ENCODE measurements at places on chromosomes 2 and 18.
A peak's percentile ranks its signal among the peaks of the same experiment; 100 is the strongest.

- no peak for DNase-seq
Measured at GRCh38 chr2:118844261-118845004, 3.0 kb downstream of the EN1 start.

- no peak for DNase-seq
Measured at GRCh38 chr18:61859113-61859512, 33.7 kb downstream of the RNF152 start.

- DNase-seq: no peak
Measured at GRCh38 chr2:152781175-152781574, 62.8 kb downstream of the ARL6IP6 start.

GRCh38 chr2:208360259-208361076 lies 46.1 kb upstream of the PTH2R start:
- peak; percentile 20 for DNase-seq

GRCh38 chr2:241910604-241911520 lies 41.3 kb downstream of the RTP5 start:
- no peak for DNase-seq

GRCh38 chr2:156512451-156512850 lies 76.3 kb downstream of the GPD2 start:
- DNase-seq: no peak

DNA sequence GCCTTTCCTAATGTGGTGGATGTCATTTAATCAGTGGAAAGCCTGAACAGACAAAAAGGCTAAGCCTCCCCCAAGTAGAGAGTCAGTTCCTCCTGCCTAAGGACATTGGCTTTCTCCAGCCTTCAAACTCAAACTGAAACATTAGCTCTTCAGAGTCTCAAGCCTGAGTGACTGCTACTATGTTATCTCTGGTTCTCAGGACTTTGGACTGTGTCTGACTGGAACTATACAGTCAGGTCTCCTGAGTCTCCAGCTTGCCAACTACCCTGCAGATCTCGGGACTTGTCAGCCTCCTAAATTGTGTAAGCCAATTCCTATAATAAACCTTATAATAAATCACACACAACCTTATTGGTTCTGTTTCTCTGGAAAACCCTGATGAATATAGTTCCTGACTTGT lies 12.6 kb downstream of the HYCC2 start:
- no peak for DNase-seq

GRCh38 chr18:79058007-79058406 lies 11.2 kb upstream of the ATP9B start:
- no peak for DNase-seq

DNA sequence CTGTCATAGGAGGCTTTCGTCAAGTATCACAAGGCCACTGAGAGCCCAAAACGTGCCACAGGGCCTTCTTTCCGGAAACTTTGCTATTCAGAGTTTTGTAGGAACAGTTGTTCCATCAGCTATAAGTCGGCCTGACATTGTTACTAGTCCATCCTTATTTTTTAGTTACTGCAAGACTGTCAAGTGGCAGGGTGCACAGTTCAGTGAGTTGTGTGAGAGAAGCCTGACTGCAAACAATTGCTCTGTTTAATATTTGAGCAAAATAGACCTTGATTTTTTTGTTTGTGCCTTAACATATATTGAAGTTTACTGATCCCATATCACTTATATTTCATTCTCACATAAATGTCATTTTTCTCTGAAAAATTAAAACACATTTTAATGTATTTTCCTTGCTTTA lies 110.1 kb downstream of the GALNT1 start:
- DNase-seq: no peak

- no peak for DNase-seq
Measured at GRCh38 chr2:217826520-217826919, 176.3 kb downstream of the TNS1 start.

DNA sequence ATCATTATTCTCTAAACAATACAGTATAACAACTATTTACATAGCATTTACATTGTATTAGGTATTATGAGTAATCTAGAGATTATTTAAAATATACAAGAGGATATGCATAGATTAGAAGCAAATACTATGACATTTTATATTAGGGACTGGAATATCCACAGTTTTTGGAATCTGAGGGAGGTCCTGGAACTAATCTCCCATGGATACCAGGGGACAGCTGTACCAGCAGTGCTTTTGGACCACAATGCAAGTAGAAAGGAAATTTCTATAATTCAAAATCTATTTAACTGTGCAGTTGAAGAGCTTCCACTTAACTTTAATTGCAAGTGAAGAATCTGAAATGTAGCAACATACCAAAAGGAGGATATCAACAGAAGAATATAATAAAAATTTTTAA lies 120.8 kb downstream of the LTBP1 start:
- no peak for DNase-seq

DNA sequence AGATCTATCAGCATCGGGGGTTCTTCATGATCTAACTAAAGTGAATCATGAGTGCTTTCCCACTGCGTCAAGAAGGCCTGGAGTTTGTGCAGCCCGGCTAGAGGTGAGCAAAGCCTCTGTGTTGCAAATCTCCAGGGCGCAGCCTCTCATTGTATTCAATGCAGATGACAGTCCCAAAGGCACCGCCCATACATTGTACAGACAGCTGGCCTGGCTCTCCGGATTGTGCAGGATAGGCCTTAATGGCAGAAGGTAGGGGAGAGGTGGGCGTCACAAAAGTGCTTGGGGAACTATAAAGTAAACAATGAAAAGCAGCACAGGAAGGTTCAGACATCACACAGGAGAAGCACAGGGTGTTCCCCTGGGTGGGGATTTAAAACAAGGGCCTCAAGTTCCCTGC lies 907 bp upstream of the GYPC start:
- no peak for DNase-seq

DNA sequence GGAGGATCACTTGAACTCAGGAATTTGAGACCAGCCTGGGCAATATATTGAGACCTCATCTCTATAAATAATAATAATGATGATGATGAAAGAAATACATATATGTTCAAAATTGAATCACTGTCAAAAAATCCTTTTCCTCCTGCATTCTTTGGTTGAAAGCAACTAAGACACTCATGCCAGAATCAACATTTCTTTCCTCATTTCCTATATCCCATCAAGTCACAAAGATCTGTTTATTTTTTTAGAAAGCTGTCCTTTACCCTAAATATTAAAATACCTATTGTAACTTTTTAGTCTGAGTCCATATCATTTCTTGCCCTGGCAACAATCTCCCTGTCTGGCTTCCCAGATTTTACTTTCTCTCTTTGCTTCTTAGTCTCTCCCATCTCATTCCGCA lies 31.8 kb upstream of the PPP4R3B start:
- no peak for DNase-seq

DNA sequence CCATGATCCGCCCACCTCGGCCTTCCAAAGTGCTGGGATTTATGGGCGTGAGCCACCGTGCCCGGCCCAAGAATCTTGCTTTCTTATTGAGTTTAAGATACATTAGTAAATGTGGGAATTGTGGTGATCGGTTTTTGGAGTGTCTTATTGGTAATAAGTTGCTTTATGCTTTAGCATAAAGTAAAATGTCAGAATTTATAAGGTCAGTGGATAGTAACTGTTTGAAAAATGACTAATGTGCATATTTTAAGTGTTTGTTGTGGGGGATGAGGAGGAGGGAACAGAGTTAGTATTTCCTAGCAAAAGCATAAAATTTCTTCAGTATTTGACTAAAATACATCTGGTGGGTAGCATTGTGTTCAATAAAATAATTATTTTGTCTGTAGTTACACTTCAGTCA lies 77.4 kb downstream of the SLC39A10 start:
- no peak for DNase-seq

DNA sequence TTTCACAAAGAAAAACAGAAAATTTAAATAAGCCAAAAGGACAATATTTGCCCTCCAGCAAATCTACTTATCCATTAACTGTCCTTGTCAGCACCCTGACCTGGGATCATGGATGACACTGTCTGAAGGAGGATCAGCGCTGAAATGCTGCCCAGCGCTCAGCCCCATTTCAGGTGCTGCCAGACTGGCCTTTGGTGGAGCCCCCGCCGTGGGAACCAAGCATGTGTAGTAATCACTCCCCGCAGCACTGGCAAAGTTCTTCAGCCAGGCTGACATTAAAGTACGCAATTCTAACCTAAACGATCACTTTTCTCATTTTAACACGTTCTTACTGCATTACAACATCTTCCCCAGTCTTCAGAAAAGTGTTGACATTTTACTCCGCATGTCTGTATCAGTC lies 108.6 kb upstream of the GPC1 start:
- DNase-seq: no peak

DNA sequence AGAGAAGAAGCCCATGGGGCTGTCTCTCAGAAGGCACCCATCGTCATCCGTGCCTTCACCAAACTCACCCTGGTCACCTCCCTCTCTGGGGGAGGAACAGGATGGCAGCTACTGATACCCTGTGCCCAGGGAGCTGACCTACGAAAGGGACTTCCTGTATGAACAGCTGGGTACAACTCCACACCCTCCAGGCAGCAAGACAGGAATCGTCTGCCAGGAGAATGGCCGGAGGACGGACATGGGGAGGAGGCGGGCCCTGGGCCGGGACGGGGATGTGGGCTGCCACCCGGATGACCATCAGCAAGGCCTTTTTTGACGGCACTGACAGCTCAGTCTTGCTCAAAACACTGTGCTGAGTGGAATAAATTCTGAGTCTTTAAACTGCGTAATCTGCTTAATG lies 243.6 kb downstream of the HDAC4 start:
- DNase-seq: no peak

DNA sequence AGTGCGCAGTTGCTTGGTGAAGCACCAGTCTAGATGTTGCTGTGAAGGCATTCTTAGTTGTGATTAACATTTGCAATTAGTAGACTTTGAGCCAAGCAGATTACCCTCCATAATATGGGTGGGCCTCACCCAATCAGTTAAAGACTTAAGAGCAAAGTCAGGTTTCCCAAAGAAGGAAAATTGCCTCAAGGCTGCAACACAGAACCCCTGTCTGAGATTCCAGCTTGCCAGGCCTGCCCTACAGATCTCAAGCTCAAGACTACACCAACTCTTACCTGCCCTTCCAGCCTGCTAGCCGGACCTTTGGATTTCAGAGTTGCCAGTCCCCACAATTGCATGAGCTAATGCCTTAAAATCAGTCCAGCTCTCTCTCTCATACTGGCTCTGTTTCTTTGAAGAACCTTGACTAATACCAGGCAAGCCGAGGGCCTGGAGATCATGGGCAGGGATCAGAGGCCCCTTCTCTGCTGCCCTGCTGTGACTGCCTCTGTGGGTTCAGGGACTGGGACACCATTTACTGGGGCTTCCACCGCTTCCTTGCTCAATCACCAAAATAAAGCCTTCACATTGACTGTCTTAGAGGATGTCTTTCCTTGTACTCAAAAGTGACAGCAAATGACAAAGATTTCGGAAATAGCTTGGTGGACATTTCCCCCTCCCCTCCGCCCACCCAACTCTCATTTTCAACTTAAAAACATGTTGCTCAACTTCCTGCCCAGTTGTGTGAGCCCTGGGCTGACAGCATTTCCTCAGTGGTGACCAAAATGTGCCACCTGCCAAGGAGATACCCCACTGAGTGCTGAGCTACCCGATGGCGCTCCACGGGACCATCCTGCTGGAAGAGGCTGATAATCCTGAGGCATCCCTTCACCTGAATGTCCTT lies 86.7 kb downstream of the GALNT14 start:
- DNase-seq: no peak

GRCh38 chr2:200856806-200857205 lies 7.7 kb downstream of the CLK1 start:
- DNase-seq: no peak

- DNase-seq: no peak
Measured at GRCh38 chr2:42864641-42865280, 72.4 kb upstream of the HAAO start.

DNA sequence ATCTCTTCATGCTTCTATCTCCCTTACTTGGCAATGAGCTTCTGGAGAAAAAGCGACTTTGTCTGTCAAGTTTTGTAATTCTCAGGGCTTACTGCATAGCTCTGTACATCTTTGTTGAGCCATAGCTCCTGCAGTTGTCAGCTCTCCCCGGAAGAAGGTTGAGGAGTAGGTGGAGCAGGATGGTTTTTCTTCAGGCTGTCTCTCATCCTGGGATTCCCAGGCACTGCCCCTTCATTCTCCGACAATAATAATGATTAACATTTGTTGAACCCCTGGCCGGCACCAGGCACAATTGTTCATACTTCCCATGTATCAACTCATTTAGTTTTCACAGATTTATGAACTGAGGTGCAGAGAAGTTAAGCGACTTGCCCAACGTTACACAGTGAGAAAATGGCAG lies 23.5 kb upstream of the RHOB start:
- no peak for DNase-seq

DNA sequence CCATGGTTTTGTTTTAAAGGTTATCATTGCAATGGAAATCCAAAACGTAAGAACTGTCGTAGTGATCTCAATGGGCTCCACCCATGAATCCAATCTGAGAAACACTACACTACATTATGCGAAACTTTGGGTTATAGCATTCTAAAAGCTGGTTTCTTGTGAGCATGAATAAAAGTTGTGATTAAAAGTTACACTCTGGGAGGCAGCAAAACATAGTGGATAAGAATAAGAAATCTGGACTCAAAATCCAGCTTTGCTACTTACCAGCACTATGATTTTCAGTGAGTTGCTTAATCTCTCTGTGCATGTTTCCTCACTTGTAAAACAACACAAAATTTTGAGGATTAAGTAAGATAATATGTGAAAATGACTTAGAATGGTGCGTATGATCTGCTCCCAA lies 25.7 kb upstream of the THOC1 start:
- DNase-seq: no peak

GRCh38 chr18:46332286-46332801 lies 228.2 kb downstream of the HAUS1 start:
- DNase-seq: no peak

- no peak for DNase-seq
Measured at GRCh38 chr2:24404491-24404921, 44.2 kb upstream of the ITSN2 start.

DNA sequence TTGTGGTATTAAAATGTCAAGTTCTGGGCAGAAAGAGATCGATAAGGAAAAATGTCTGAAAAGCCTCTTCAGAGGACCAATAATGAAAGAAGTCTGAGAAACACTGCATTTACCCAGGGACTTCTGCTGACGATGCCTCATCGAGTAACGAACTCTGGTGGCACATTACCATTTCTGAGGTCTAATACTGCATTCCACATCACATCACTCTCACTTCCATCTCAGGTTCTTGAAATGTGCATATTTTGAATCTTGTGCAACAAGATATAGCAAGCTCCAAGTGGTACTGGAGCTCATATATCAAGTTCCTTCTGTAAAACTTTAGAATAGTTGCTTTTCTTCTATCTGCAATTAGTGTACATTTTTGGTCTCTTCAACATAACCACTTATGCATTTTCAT lies 619.1 kb upstream of the DDX18 start:
- no peak for DNase-seq
